ENCODE measurements at places on chromosomes 6 and 20.
A peak's percentile ranks its signal among the peaks of the same experiment; 100 is the strongest.

DNA sequence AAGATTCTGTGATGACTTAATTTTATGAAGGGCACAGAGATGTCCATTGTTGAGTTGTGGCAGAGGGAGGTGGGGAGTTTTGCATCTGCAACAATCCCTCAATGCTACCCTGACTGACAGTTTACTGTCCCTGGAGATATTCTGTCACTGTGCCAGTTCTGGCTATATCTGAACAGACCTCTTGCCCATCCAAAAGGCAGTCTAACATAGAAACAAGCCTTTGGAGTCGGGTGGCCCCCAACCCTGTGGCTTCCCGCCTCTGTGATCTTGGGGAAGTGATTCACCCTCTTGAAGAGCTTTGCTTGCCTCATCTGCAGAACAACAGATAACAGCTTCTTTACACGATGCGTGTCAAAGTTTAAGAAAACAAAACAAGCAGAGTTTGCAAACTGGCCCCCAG is 3.8 kb upstream of the E2F1 start:
- H3K36me3 ChIP-seq, result peaks cover 7% of the 10 kb centered on the region
- peak overlapping the region; percentile 57 for H3K4me3 ChIP-seq
- H3K27me3 ChIP-seq, result no peaks in the 10 kb centered on the region
- DNase-seq, result peak; percentile 61

- no peak overlapping the region for H3K4me3 ChIP-seq
- H3K36me3 ChIP-seq, result peaks cover 62% of the 10 kb centered on the region
- peaks cover 3% of the 10 kb centered on the region for H3K4me1 ChIP-seq
- peak; percentile 23 for DNase-seq
Measured at GRCh38 chr20:50885781-50886180, 45.5 kb downstream of the ADNP start.

- DNase-seq, result no peak
- peaks cover 84% of the 10 kb centered on the region for H3K36me3 ChIP-seq
- H3K27me3 ChIP-seq, result no peaks in the 10 kb centered on the region
- H3K4me1 ChIP-seq, result no peaks in the 10 kb centered on the region
Measured at GRCh38 chr6:151067684-151068596, 171.8 kb upstream of the AKAP12 start.

GRCh38 chr6:149750136-149750609 is 632 bp downstream of the PCMT1 start:
- DNase-seq, result peak; percentile 77
- peak overlapping the region; percentile 91 for H3K4me3 ChIP-seq
- no peaks in the 10 kb centered on the region for H3K27me3 ChIP-seq
- peaks cover 38% of the 10 kb centered on the region for H3K36me3 ChIP-seq
- peak overlapping the region; percentile 92 for H3K27ac ChIP-seq

- no peak for DNase-seq
- H3K4me1 ChIP-seq, result peaks cover 15% of the 10 kb centered on the region
- no peak overlapping the region for H3K4me3 ChIP-seq
- H3K27ac ChIP-seq, result peak overlapping the region; percentile 74
- H3K36me3 ChIP-seq, result peaks cover 64% of the 10 kb centered on the region
Measured at GRCh38 chr6:106569428-106569827, 59.9 kb downstream of the RTN4IP1 start.

DNA sequence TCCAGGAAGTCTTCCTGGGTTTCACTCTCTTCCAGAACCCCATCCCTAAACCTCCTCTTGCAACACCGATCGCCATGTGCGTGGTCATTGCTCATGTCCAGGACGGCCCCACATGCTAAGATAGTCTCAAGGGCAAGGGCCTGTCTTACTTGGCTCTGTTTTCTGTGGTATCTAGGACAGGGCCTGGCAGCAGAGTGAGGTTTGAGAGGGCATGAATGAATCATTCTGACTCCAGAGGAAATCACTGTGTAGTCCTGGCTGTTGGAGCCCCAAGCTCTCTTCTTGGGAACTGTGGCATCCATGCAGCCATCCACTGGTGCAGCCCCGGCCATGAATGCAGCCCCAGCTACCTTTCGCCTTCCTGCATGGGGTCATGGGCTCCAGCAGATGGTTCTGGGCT is 12.4 kb downstream of the SIRPA start:
- no peaks in the 10 kb centered on the region for H3K4me1 ChIP-seq
- H3K27me3 ChIP-seq, result peaks cover 13% of the 10 kb centered on the region
- H3K27ac ChIP-seq, result no peak overlapping the region
- no peak for DNase-seq
- no peak overlapping the region for H3K4me3 ChIP-seq

DNA sequence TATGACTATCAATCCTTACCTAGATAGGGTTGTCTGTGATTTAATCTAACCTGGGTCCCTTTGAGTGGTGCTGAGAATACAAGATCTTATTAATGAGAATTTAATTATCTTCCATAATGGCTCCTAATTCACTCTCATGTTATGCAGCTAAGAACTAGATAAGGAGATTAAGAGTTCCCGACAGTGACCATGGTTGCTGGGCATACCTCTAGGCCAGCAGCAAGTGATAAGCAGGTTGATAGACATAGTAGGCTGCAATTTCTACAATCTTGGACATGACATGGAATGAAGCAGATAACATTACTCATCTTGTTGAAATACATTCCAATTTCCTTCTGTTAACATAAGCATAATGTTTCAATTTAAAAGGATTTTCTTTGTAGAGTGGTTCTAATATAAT is 27.1 kb downstream of the SPACA1 start:
- no peaks in the 10 kb centered on the region for H3K36me3 ChIP-seq
- no peak overlapping the region for H3K4me3 ChIP-seq
- peaks cover 24% of the 10 kb centered on the region for H3K27me3 ChIP-seq

- DNase-seq, result no peak
- H3K36me3 ChIP-seq, result no peaks in the 10 kb centered on the region
- H3K4me3 ChIP-seq, result no peak overlapping the region
- H3K4me1 ChIP-seq, result peaks cover 3% of the 10 kb centered on the region
- no peak overlapping the region for H3K27ac ChIP-seq
Measured at GRCh38 chr6:31172973-31173384, 2.5 kb upstream of the POU5F1 start.

- no peaks in the 10 kb centered on the region for H3K27me3 ChIP-seq
- no peaks in the 10 kb centered on the region for H3K36me3 ChIP-seq
- peak overlapping the region; percentile 94 for H3K27ac ChIP-seq
- peak; percentile 59 for DNase-seq
- H3K4me3 ChIP-seq, result peak overlapping the region; percentile 51
- peaks cover 30% of the 10 kb centered on the region for H3K4me1 ChIP-seq
Measured at GRCh38 chr6:148835920-148836441, 89.2 kb downstream of the UST start.

GRCh38 chr6:37731371-37731770 is 33.7 kb upstream of the MDGA1 start:
- DNase-seq, result no peak
- no peak overlapping the region for H3K4me3 ChIP-seq
- no peaks in the 10 kb centered on the region for H3K36me3 ChIP-seq
- no peaks in the 10 kb centered on the region for H3K27me3 ChIP-seq

GRCh38 chr6:163702736-163703135 is 288.2 kb downstream of the QKI start:
- H3K27ac ChIP-seq, result no peak overlapping the region
- no peaks in the 10 kb centered on the region for H3K4me1 ChIP-seq
- no peaks in the 10 kb centered on the region for H3K36me3 ChIP-seq
- no peak for DNase-seq
- H3K4me3 ChIP-seq, result no peak overlapping the region
- H3K27me3 ChIP-seq, result peaks cover 9% of the 10 kb centered on the region

DNA sequence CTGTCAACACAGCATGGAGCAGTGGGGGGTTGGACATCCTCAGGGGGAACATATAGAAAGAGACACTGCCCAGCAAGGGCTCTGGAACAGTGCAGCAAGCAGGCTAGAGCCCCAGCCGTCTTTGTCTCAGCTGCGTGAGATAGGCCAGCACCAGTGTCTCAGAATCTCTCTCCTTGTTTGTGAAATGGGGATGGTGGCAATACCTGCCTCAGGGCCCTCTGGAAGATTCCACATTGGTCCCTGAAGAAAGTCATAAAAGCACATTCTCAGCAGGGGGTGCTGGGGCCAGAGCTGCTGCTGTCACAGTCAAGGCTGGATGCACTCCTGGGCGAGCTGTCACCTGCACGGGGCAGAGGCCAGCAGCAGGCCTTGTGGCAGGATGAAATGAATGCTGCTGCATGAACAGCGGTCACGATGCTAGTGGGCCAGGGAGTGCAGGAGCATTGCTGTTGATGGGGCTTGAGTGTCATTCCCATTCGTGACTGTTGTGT is 121.7 kb downstream of the SYCP2 start:
- no peak overlapping the region for H3K4me3 ChIP-seq
- no peaks in the 10 kb centered on the region for H3K36me3 ChIP-seq
- no peaks in the 10 kb centered on the region for H3K27me3 ChIP-seq
- no peak for DNase-seq
- no peak overlapping the region for H3K27ac ChIP-seq

DNA sequence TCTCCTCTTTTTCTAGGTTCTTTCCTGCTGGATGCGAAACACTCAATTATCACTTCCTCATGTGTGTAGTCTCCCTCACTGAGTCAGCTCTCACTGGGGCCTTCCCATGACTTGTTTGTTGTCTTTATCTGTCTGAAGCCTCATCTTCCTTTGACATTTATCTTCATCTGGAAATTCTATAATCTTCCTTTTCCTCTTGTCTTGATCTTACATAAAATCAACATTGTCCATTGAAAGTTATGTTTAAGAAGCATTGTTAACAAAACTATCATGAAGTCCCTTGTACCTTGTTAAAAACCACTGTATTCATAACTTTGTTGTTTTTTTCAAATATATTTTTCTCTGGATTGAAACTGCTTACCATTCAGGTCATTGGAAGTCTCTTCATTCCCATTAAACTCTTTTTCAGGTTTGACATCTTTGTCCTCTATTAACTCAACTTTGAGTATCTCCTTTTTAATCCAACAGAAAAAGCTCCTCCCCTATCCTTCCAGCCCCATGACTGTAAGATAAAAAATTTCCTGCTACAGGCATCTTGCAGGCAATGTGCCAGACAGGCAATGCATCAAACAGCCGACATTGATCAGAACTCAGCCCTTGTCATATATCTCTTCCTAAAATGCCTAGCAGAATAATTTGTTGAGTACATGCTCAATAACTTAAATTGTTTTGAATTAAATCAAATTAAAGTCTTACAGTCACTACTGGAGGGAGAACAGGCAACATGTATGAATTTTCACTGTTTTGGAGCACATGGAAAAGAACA is 34.8 kb downstream of the MYLIP start:
- H3K4me1 ChIP-seq, result peaks cover 37% of the 10 kb centered on the region
- DNase-seq, result no peak
- H3K36me3 ChIP-seq, result no peaks in the 10 kb centered on the region
- no peak overlapping the region for H3K27ac ChIP-seq

- peak within 1 kb of the TSS; percentile 98 for H3K27ac ChIP-seq
- H3K4me1 ChIP-seq, result peaks cover 75% of the 10 kb centered on the region
- H3K4me3 ChIP-seq, result peak within 1 kb of the TSS; percentile 92
- peak; percentile 97 for DNase-seq
- no peaks in the 10 kb centered on the region for H3K27me3 ChIP-seq
- H3K36me3 ChIP-seq, result peaks cover 67% of the 10 kb centered on the region
Measured at GRCh38 chr6:30742316-30743098, at the start of gene FLOT1. Gene FLOT1, minus strand, starts transcription at chr6:30742687. Its CDS starts 498 bp downstream, at chr6:30742189.

GRCh38 chr6:148426317-148426977 is 83.8 kb downstream of the SASH1 start:
- H3K4me1 ChIP-seq, result no peaks in the 10 kb centered on the region
- H3K27ac ChIP-seq, result no peak overlapping the region
- H3K27me3 ChIP-seq, result peaks cover 13% of the 10 kb centered on the region
- no peak for DNase-seq
- no peaks in the 10 kb centered on the region for H3K36me3 ChIP-seq

GRCh38 chr6:55643861-55644260 is 64.9 kb upstream of the HMGCLL1 start:
- DNase-seq, result no peak
- no peaks in the 10 kb centered on the region for H3K4me1 ChIP-seq
- no peaks in the 10 kb centered on the region for H3K27me3 ChIP-seq

DNA sequence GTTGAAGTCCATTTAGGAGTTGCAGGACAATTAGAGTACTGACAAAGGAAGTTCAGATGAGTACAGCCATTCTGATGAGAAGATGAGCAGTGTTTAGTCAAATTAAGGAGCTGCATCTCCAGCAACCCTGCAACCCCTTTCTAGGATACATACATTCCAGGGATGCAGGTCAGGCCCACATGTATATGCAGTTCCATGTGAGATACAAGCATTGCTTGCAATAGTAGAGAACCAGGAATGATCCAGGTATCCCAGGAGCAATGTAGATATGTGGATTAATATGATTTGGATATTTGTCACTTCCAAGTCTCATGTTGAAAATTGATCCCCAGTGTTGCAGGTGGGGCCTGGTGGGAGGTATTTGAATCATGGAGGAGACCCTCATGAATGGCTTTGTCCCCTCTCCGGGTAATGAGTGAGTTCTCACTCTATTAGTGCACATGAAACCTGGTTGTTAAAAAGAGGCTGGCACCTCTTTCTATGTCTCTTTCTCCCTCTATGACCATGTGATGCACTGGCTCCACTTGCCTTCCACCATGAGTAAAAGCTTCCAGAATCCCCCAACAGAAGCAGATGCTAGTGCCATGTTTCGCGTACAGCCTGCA is 6.4 kb downstream of the HLA-DPA1 start:
- peaks cover 12% of the 10 kb centered on the region for H3K36me3 ChIP-seq
- H3K27ac ChIP-seq, result no peak overlapping the region
- H3K27me3 ChIP-seq, result peaks cover 4% of the 10 kb centered on the region
- H3K4me1 ChIP-seq, result peaks cover 5% of the 10 kb centered on the region

DNA sequence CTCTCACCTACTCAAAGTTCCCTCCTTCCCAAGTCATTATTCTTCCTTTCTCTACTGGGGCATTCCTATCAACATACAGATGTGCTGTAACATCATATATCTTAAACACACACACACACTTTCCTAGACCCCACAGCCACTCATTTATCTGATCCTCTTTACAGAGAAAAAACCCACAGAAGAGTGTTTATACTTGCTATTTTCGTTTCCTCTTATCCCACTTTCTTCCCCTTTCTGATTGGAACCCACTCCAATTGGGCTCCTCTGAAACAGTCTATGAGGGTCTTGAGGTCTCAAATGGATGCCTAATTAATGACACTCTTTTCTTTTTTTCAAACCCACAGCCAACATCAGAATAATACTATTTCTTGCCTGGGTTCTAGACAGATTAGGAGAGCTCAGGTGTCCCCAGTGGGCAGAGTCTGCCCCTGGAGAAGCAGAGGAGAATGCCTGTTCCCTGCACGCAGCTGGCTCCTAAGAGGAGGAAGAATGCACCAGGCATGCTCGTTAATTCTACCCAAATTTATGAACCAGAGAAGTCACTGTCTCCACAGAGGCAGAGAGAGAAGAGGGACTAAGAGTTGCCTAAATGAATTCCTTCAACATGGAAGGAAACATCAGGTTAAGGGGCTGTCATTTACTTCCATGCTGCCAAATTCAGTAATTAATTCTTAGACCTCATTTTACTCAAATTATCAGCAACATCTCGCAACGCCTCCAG is 65.9 kb downstream of the CRYBG1 start:
- DNase-seq, result no peak
- no peaks in the 10 kb centered on the region for H3K27me3 ChIP-seq
- H3K27ac ChIP-seq, result no peak overlapping the region
- no peaks in the 10 kb centered on the region for H3K36me3 ChIP-seq

- no peak overlapping the region for H3K27ac ChIP-seq
- no peak for DNase-seq
- H3K4me3 ChIP-seq, result no peak overlapping the region
- no peaks in the 10 kb centered on the region for H3K36me3 ChIP-seq
- H3K27me3 ChIP-seq, result no peaks in the 10 kb centered on the region
Measured at GRCh38 chr6:134372603-134373281, 54.8 kb upstream of the SGK1 start.

Data from activated T-cell treated with anti-CD3 and anti-CD28 coated beads, Interleukin-2, amount 50 U/mL, for 24 hours (primary cell).